ENCODE measurements at places on chromosomes 2 and 18. TPM values are rescaled to one million over a fixed set of nuclear protein-coding genes. Genes with fewer than 3 reads are reported as not detected.

GRCh38 chr2:228180181-228181097 is 1.0 kb downstream of the SPHKAP start:
- no peaks in the 10 kb centered on the region for H3K36me3 ChIP-seq
- peak overlapping the region; percentile 52 for H3K4me3 ChIP-seq
- peak; percentile 36 for DNase-seq

DNA sequence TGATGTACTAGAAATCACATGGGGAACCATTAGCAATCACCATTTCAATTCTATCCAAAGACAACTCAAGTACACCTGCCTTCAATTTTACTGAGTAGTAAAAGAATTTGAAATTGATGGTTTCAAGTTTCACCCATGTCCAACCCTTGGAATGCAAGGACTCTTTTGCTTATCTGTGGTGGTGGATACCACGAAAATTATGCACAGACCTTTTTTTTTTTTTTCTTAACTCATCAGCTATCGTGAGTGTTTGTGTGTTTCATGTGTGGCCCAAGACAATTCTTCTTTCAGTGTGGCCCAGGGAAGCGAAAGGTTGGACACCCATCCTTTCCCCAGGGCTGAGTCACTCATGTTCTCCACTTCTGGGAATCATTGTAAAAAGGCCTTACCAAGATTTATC is 23.1 kb downstream of the ID2 start:
- no peaks in the 10 kb centered on the region for H3K36me3 ChIP-seq
- H3K27me3 ChIP-seq: no peaks in the 10 kb centered on the region
- no peaks in the 10 kb centered on the region for H3K4me1 ChIP-seq
- H3K27ac ChIP-seq: no peak overlapping the region

GRCh38 chr2:63850649-63851048 is 9.0 kb downstream of the UGP2 start:
- DNase-seq: no peak
- H3K27ac ChIP-seq: no peak overlapping the region
- peaks cover under 1% of the 10 kb centered on the region for H3K36me3 ChIP-seq

- H3K36me3 ChIP-seq: no peaks in the 10 kb centered on the region
- H3K4me3 ChIP-seq: no peak overlapping the region
- peaks cover 6% of the 10 kb centered on the region for H3K4me1 ChIP-seq
- H3K27ac ChIP-seq: no peak overlapping the region
- H3K27me3 ChIP-seq: no peaks in the 10 kb centered on the region
- peak; percentile 67 for DNase-seq
Measured at GRCh38 chr2:215830304-215830703, 183.0 kb downstream of the MREG start.

GRCh38 chr2:237872178-237872887 is 12.9 kb downstream of the RAMP1 start:
- no peak overlapping the region for H3K27ac ChIP-seq
- peaks cover 16% of the 10 kb centered on the region for H3K4me1 ChIP-seq
- DNase-seq: no peak

- H3K36me3 ChIP-seq: no peaks in the 10 kb centered on the region
- no peaks in the 10 kb centered on the region for H3K27me3 ChIP-seq
- no peak overlapping the region for H3K27ac ChIP-seq
- peaks cover 5% of the 10 kb centered on the region for H3K4me1 ChIP-seq
Measured at GRCh38 chr2:48841126-48841525, 85.6 kb upstream of the LHCGR start.

DNA sequence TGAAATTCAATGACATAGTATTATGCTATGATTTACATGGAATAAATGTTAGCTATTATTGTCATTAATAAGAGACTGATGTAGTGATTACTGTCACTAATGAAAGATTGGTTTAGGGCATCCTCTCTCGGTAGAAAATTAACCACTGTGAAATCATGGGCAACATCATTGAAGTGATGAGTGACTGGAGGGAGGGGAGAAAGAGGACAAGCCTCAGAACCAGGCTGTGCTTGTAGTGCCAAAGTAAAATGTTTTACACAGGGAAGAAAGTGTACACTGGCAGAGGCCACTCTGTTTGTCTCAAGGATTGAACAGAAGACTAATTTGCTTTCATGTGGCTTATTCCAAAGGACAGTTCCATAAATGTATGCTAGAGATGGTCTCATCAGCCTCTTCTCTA is 456.2 kb upstream of the TCF4 start:
- DNase-seq: no peak
- no peaks in the 10 kb centered on the region for H3K36me3 ChIP-seq
- no peak overlapping the region for H3K4me3 ChIP-seq
- no peak overlapping the region for H3K27ac ChIP-seq

- no peak overlapping the region for H3K4me3 ChIP-seq
- no peak overlapping the region for H3K27ac ChIP-seq
- H3K27me3 ChIP-seq: no peaks in the 10 kb centered on the region
- H3K4me1 ChIP-seq: no peaks in the 10 kb centered on the region
Measured at GRCh38 chr18:53796040-53796729, 428.3 kb downstream of the MBD2 start.

DNA sequence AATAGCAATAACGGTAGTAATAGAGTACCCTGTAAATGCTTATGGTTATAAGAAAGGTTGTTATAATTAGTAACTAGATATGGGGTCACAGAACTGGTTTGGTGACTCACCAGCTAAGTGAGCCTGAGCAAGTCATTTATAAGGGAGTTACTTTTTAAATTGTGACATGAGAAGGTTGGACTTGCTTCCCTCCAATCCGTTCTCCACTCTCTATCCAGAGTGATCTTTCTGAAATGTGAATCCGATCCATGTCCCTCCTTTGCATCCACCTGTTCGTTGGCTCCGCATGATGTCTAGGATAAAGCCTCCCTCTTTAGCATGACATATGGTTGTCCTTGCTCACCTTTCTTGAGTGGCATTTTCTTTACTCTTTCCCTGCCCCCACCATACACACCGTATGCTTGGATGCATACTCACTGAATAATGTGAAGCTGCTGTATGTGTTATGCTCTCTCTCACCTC is 83.1 kb downstream of the CDC42EP3 start:
- peaks cover 18% of the 10 kb centered on the region for H3K4me1 ChIP-seq
- no peaks in the 10 kb centered on the region for H3K27me3 ChIP-seq
- no peak overlapping the region for H3K4me3 ChIP-seq

- H3K4me3 ChIP-seq: no peak overlapping the region
- H3K27ac ChIP-seq: no peak overlapping the region
- DNase-seq: no peak
- H3K27me3 ChIP-seq: no peaks in the 10 kb centered on the region
- no peaks in the 10 kb centered on the region for H3K4me1 ChIP-seq
Measured at GRCh38 chr2:239129147-239129920, 271.5 kb downstream of the HDAC4 start.

The REG3G gene
- not detected for total RNA-seq

The CREG2 gene
- 2.4 TPM for total RNA-seq

The NCKAP5 gene
- total RNA-seq: 4.7 TPM

The CPO gene
- 0.13 TPM for total RNA-seq
